DMS 273 treated with DMSO at 0.1 percent for 48 hours (cell line): ENCODE measurements at places on chromosomes 5 and 9.
A peak's percentile ranks its signal among the peaks of the same experiment; 100 is the strongest.

GRCh38 chr9:80188579-80188978 lies 616.8 kb downstream of the TLE4 start:
- DNase-seq = no peak

- no peak for DNase-seq
Observed at GRCh38 chr9:89842267-89842768, 237.5 kb downstream of the GADD45G start.

DNA sequence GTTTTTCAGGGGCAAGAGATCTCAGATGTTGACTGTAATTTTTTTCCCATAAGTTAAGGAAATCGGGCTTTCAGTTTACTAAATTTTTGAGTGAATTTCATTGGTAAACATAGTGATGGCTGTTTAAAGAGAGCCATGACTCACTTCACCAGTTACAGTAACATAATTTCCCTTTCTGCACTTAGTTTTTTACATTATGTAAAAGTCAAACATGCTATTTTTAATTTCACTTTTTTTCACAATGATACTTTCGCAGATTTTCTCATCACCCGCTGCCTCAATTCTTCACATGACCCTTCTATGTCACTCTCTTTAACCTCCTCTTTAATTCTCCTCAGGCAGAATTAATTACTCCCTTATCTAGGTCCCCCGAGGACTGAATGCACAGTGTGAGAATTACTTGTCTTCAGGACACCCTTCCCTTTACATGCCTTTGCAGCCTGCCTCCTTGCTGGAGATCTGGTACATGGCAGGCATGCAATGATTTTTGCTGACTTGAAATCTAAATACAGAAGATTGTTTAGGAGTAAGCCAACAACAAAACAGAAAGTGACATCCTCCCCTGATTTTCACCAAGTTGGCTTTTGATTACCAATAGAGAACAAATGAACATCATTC lies 217.5 kb upstream of the S1PR3 start:
- DNase-seq = no peak

DNA sequence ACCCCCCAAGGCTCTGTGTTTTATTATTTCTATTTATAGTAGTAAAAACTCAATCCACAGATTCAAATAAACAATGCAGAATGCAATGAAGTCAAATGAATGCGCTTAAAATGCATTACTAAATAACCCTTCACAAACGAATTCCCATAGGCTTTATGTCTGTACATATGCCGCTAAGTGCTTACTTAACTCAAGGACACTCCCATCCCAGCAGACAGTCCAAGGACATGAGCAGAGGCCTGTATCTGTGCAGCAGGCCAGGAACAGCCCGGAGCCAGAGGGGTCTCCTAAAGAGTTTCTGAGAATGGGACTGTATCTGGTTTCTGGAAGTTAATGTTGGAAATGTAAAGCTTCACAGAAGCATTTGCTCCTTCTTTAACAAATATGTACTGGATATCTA lies 59.8 kb downstream of the MARCHF11 start:
- DNase-seq = no peak

GRCh38 chr5:76303921-76304320 lies 99.2 kb upstream of the IQGAP2 start:
- no peak for DNase-seq

- no peak for DNase-seq
Observed at GRCh38 chr5:122342256-122342655, 30.2 kb downstream of the SNCAIP start.

- no peak for DNase-seq
Observed at GRCh38 chr9:83235526-83235925, 172.6 kb upstream of the RASEF start.

DNA sequence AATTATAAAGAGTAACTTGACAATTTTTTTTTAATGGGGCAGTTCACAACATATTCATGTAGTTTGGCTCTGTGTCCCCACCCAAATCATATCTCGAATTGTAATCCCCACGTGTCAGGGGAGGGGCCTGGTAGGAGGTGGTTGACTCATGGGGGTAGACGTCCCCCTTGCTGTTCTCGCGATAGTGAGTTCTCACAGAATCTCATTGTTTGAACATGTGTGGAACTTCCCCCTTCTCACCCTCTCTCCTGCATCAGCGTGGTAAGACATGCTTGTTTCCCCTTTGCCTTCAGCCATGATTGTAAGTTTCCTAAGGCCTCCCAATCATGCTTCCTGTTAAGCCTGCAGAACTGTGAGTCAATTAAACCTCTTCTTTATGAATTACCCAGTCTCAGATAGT lies 40.7 kb downstream of the FBXW11 start:
- DNase-seq = no peak

DNA sequence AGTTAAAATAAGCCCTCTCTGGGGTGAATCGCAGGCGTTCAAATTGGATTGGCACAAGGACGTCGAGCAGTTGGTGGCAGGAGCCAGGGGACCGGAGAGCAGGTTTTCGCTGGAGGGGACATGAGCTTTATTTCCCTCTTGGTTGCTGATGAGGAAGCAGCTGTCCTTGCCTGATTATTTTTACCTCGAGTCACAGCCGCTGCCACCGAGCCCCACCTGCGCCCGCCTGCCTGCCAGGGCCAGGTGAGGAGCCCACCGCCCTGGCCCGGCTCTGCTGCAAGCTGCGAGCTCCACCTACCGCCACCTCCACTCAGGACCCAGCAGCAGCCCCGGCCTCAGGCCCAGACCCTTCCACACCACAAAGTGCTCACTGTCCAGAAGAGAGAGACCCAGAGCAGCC lies 9.0 kb upstream of the ADGRD2 start:
- no peak for DNase-seq

- no peak for DNase-seq
Observed at GRCh38 chr5:17429353-17429752, 68.7 kb upstream of the TAF11L2 start.

- DNase-seq = no peak
Observed at GRCh38 chr9:19642256-19642655, 146.6 kb downstream of the SLC24A2 start.

- DNase-seq = no peak
Observed at GRCh38 chr9:113953531-113953930, 77.4 kb downstream of the ZNF618 start.

- no peak for DNase-seq
Observed at GRCh38 chr9:99030092-99030511, 74.8 kb upstream of the TGFBR1 start.

DNA sequence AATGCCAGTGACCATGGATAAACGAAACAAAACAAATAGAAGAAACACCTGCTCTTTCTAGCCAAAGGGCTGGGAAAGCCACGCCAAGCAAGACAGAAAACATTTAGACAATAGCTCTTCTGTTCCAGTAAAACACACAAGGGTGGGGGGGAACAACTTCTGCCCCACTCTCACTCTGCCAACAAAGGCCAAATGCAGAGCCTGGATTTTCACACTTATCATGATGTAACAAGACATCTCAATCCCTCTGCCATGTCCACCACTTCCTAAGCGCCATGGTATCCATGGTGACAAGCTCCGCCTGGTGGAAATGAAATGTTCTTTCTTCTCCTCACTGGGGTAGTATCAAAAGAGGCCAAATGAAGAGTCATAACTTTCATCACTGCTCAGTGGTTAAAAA lies 60.6 kb downstream of the DRD1 start:
- DNase-seq = no peak

GRCh38 chr5:43608406-43608805 lies 5.4 kb downstream of the NNT start:
- DNase-seq = no peak

GRCh38 chr9:71769175-71770161 lies 1.2 kb upstream of the CEMIP2 start:
- peak; percentile 64 for DNase-seq

DNA sequence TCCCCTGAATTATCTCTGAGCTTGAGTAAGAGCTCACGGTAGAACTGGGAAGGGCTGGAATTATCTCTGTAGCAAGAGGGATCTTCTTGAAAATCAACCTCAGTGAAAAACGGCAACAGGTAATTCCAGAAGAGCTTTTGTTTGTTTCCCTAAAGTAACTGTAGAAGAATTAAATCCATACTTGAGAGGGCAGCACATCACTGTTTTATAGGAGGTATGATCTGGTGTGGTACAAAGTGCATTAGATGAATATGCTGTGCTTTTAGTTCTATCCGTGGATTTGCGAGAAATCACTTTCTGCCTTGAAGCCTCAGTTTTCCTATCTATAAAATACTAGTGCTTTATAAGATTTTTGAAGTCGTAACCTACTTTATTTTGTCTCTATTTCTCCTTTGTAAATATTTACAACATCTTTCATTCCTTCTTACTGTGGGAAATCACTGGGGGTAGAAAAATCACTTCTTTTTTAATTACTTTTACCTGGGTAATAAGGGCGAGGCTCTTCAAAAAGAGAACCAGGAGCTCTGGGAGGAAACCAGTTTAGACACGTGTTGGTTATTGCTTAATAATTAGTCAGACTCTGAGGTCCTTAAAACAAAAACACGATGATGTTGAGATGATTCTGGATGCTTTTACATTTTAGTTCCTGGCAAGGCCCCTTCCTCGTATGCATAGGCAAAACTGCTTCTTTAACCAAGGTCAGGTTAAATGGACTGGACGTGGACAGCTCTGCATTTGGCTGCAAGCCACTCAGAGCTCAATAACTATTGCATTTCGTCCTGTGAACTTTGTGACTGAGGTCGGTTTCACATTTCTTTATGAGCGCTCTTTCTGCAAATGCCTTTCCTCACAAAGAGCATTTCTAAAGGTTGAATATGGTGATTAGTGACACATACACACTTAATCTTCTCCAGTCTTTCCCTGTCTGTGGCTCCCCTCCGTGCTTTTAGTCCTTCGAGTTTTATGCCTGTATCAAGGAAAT lies 376.1 kb downstream of the BRINP1 start:
- DNase-seq = no peak

- no peak for DNase-seq
Observed at GRCh38 chr5:125870256-125870655, 553.0 kb upstream of the GRAMD2B start.

DNA sequence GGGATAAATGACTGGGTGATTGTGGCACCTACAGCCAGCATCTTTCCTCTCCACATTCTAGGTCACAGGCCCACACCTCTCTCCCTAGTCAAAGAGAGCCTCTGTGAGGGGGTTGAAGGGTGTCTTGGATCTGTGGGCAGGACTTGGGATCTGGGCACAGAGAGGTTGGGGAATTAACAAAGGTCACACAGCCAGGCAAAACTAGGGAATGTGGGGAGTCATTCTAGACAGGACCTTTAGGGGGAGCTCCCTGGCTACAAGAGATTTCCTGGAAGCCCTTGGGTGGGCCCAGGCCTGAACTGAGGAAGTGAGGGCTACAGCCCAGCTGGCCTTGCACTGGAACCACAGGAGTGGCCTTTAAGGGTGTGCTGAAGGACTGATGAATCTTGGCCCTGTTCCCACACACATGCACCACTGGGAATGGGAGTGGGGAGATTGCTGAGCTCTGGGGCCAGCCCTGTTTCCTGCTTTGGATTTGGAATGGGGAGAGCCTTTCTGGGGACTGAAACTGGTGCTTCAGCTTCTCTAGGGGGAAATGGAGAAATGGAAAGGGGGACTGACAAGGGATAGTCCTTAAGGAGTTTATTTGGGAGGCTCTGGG lies 12.4 kb upstream of the CXXC5 start:
- DNase-seq = peak; percentile 77

GRCh38 chr9:7910426-7911020 lies 110.9 kb upstream of the DMAC1 start:
- DNase-seq = no peak

DNA sequence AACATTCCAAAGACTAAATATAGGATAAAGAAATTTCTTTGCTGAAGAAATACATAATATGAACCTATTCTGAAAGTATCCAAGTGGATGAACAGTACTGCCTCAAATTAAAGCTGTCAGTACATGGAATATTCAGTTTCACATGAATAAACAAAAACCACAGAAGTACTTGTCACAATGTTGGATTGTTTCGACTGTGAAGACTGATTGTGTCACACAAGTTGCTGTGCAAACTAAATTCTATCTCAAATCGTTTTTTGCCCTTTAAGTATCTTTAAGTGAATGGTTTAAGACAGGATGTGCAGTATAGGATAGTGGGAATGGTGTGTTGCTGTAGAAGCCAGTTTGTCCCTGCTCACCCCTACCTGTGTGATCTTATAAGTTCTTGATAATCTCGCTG lies 137.4 kb upstream of the OTULINL start:
- DNase-seq = no peak

DNA sequence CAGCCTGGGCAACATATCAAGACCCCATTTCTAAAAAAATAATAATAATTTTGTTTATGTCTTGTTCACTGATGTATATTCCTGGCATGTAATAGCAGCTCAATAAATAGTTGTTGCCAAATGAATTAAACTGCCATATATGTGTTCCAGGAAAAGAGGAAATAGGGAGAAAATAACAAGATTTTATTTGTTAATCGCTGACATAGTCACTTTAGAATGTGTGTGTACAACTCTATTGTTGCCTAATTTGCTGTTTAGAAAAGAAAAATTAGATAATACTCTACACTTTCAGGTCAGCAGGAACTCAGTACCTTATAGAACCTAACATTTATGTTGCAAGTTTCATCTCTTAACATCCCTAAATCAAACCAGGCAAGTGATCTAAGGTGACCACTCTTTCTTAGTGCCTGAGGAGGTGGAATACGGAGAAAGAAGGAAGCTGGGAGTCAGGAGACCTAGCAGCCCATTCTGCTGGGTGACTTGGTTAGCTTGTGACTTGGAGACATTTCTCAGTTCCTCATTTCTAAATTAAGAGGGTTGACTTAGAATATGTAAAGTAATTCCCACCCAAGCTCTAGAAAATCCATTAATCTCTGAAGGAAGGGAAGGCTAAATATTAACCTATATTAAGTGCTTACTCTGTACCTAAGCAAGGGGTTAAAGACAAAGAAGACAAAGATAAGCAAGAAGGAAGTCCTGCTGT lies 110.3 kb upstream of the IQGAP2 start:
- no peak for DNase-seq

GRCh38 chr5:30581198-30581935 lies 612.1 kb upstream of the CDH6 start:
- DNase-seq = no peak

- peak; percentile 37 for DNase-seq
Observed at GRCh38 chr5:172542651-172543131, 88.4 kb upstream of the SH3PXD2B start.

- DNase-seq = no peak
Observed at GRCh38 chr5:41281215-41281810, 68.0 kb upstream of the C6 start.

- DNase-seq = peak; percentile 28
Observed at GRCh38 chr5:55308254-55308836, 556 bp downstream of the MTREX start.

DNA sequence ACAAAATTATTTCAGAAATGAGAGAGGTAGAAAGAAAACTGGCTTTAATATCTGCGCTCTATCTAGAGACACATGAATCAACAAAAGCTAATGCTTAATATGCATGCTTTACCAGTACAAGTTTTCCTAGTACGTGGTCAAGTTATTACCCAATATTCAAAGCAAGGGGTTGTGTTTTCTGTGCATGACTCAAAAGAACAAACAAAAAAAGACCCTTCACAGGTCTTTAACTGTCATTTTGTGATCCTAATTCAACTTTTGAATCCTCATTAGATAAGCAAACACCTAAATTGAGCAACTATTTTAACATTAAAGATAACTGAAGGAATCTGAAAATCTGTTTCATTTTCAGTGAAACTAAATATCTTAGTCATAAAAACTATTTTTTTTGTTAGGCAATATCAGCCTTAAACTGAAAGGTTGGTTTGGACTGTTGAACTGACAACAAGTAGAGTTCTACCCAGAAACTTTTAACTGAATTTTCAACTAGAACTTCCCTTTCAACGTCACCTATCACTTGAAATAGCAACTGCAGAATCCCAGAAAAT lies 12.5 kb downstream of the ST8SIA4 start:
- no peak for DNase-seq

GRCh38 chr5:135308245-135308644 lies 90.8 kb downstream of the MACROH2A1 start:
- DNase-seq = no peak
